ENCODE measurements at places on chromosomes 7 and 10.
A peak's percentile ranks its signal among the peaks of the same experiment; 100 is the strongest.

- no peak for DNase-seq
Measured at GRCh38 chr10:23777153-23777552, 338.3 kb downstream of the OTUD1 start.

DNA sequence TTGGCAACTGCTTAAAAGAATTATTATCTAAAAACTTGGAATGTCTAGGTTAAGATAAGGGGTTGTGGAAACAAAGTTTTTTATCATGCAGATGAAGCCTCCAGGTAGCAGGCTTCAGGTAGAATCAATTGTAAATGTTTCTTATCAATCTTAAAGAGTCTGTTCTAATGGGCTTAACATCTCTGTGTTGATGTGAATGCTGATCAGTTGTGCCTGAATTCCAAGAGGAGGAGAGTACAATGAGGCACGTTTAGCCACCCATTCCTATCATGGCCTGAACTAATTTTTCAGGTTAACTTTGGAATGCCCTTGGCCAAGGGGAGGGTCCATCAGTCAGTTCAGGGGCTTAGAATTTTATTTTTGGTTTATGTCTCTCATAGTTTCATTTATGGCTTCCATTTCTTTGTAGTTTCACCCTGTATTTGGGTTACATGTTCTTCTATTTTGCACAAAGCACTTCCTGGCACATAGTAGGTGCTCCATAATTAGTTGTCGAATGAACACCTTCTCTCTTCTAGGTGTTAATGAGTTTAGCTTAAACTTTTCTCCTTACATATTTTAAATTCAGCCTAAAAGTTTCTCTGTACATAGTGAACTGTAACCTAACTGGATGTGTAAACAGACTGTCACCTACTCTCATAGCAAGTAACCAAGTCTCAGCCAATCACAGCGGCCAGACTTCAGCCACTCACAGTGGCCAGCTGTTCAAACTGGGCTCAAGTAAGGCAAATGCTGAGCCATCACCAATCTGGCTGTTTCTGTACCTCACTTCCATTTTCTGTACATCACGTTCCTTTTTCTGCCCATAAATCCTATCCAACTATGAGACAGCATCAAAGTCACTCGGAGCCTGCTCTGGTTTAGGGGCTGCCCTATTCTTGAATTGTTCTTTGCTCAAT lies 34.7 kb downstream of the ALOX5 start:
- peak; percentile 19 for DNase-seq

GRCh38 chr7:155555116-155555695 lies 8.8 kb upstream of the CNPY1 start:
- no peak for DNase-seq

- DNase-seq: no peak
Measured at GRCh38 chr10:15113766-15114165, 16.6 kb downstream of the RPP38 start.

- DNase-seq: no peak
Measured at GRCh38 chr10:103666762-103667150, 173.3 kb downstream of the NEURL1 start.

DNA sequence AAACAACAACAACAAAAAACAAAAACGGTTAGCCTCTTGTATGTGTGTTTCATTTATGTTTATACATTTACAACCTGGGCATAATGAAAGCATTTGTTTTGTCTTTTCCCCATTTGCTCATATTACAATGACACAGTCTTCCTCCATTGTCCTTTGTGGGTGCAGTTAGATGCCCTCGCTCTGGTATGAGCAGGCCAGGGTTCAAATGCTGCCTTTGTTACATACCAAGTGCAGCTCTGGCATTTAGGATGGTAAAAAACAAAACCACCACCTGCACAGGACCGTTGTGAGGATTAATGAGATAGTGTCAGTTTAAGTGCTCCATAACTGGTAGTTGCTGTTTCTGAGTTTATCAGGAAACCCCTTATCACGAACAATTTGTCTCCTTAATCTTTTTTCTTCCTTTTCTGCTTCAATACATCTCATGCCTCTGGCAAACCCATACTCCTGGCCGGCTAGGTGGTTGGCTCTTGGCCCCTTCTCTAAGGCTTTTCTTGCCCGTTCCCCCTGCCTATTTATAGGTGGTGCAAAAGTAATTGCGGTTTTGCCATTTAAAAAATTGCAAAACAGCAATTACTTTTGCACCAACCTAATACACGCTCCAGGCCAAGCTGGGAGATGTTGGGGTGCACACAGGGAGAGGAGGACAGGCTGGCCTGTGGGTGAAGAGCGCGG lies 18.6 kb upstream of the TMEM225B start:
- no peak for DNase-seq

DNA sequence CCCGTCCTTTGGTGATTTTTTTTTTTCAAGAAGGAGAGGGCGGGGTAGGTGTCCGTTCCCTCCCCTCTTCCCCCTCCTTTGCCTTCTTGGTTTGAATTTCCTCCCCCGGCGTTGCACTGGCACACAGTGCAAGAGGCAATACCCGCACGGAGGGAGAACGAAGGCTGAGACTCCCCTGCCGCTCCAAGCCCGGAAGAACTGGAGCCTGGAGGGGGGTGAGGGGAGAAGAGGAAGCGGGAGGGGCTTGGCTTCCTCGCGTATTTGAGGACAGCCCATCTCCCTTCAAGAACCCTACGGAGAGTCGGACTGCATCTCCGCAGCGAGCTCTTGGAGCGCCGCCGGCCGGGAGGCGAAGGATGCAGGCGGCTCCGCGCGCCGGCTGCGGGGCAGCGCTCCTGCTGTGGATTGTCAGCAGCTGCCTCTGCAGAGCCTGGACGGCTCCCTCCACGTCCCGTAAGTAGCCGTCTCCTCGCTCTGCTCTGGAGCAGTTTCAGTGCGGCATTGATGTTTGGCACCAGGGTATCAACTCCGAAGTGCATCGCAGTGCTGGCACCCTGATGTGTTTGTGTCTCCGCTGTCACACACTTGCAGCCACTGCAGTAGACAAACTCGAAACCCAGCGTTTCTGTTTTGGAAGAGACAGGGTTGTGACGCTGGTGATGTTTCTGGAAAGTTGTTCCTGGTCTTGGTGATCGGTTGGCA lies at the start of gene CNTNAP2:
Gene CNTNAP2 (plus strand): TSS at position 281 of the 702 bp plus-strand sequence. CDS start 76 bp downstream, at position 357.
- no peak for DNase-seq

- DNase-seq: no peak
Measured at GRCh38 chr7:27146491-27147198, 929 bp downstream of the HOXA6 start.

All from LHCN-M2 (cell line).